ENCODE measurements at places on chromosomes 7 and 10. TPM values are rescaled to one million over a fixed set of nuclear protein-coding genes. Genes with fewer than 3 reads are reported as not detected.

Gene SLC39A12
- total RNA-seq = under 0.01 TPM

Gene JCAD
- 19.8 TPM for total RNA-seq

Gene CPED1
- 14.6 TPM for total RNA-seq

Gene MNX1
- not detected for total RNA-seq

Gene UPP1
- total RNA-seq = 1.0 TPM

Gene DNAJC9
- total RNA-seq = 17.7 TPM

Gene MUC12
- total RNA-seq = not detected

Gene SYCE1
- not detected for total RNA-seq

Gene H2BK1
- not detected for total RNA-seq

Gene HOXA1
- total RNA-seq = not detected

Gene IKZF1
- 2.1 TPM for total RNA-seq

Gene SMO
- total RNA-seq = 28.7 TPM

Gene TFR2
- total RNA-seq = 1.0 TPM

Gene KNDC1
- total RNA-seq = 0.52 TPM

Gene SLC16A9
- total RNA-seq = 3.1 TPM

Gene FFAR4
- total RNA-seq = 0.52 TPM

Gene COL1A2
- 6,663 TPM for total RNA-seq

Gene AKR1C8
- not detected for total RNA-seq

Gene GBX1
- not detected for total RNA-seq

Gene ASB15
- 2.6 TPM for total RNA-seq

Gene CPA2
- total RNA-seq = 0.52 TPM

Gene AOC1
- under 0.01 TPM for total RNA-seq

Gene SNX10
- 2.6 TPM for total RNA-seq

Gene TMEM106B
- 13.6 TPM for total RNA-seq

Gene SYT15
- 1.0 TPM for total RNA-seq

Gene ASB10
- 3.7 TPM for total RNA-seq

Gene CCDC126
- total RNA-seq = 21.4 TPM

Gene PITX3
- 4.2 TPM for total RNA-seq

Gene SPDYE3
- not detected for total RNA-seq

Gene ZPBP
- not detected for total RNA-seq

Gene PPP1R17
- total RNA-seq = not detected

Gene GIMAP6
- 15.7 TPM for total RNA-seq

Gene BCAP29
- total RNA-seq = 12.0 TPM

Gene SMKR1
- not detected for total RNA-seq

Gene LIPM
- total RNA-seq = under 0.01 TPM

Gene HMX3
- not detected for total RNA-seq

Gene ADAM12
- 13.0 TPM for total RNA-seq

All from skeletal muscle tissue (tissue), 5 donors.